ENCODE measurements at places on chromosomes 12 and 14.
A peak's percentile ranks its signal among the peaks of the same experiment; 100 is the strongest.

- no peak for ATAC-seq
Observed at GRCh38 chr14:81311141-81311540, 89.0 kb downstream of the STON2 start.

DNA sequence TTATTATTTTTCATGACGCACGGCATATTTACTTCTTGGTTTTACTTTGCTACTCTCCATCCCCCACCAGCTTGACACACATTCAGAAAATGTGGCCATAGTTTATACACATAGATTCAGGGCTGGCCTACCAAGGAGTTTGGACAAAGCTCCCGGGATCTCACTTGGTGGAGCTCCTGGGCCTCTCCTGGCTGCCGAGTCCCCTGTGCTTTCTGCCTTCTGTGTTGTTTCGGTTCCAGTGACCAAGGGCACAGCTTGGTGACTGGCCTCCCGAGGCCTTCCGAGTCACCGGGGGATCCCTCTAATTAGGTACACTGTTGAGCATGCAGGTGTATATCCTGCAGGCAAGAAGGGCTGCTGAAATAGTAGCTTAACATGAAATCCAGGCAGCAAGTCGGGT is 63.5 kb downstream of the RGS6 start:
- ATAC-seq = no peak

DNA sequence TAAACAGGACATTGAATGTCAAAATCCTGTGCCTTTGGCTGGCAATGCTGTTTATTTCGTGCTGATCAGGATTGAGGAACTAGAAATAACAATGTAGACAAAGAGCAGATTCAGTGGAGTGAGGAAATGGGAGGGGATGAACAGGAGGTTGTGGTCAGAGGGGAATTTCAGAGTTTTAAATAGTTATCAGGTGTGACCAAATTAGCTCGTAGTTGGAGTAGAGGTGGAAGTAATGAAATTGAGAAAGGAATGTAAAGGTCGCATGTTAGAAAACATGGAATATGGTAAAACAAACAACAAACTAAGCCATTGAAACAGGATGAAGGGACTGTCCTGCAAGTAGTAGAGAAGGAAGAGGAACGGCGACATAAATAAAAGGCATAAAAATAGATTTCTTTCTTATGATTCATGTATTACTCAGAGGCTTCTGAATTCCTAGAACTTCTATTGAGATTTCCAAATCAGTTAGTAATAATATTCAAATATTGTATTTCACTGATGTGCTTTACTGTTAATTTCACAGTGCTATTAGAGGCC is 9.5 kb upstream of the SAV1 start:
- ATAC-seq = peak; percentile 78

DNA sequence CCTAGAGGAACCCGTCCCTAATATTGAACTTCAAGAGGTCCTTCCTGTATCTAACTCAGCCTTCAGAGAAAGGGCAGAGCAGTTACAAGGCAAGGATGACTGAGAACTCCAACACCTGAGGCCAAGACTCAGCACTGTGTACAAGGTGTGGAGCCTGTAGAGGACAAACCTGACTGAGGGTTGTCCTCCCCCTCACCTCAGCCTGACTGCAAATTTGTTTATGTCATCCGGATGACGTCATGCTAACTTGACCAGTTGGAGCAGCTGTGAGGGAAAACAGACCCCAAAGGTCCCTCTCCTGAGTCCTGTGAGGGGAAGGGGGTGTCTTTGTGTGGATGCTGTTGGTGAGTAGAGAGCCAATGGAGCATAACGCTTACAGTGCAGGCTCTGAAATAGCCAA is 4.3 kb downstream of the CRACR2A start:
- ATAC-seq = peak; percentile 28

- ATAC-seq = no peak
Observed at GRCh38 chr14:56594428-56594827, 14.8 kb downstream of the TMEM260 start.

- no peak for ATAC-seq
Observed at GRCh38 chr12:23202728-23203127, 577.8 kb downstream of the ETNK1 start.

GRCh38 chr14:36161776-36162175 is 14.7 kb downstream of the PTCSC3 start:
- ATAC-seq = no peak

DNA sequence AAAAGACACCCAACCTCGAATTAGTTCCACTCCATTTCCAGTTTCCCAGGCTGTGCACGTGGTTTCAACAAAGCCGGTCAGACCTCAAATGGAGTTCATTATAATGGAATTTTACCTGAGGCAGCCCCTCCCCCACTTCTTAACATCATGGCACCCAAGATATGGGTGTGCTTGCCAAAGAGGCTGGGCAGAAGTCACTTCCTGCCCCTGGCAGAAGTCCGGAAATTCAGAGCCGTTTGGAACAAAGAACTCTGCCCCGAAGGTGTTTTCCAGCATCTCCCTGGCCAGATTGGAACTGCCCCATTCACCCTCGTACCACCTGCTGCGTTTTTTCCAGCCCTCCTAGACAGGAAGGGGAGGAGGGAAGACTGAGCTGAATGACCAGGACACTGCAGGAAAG is 8.2 kb downstream of the VDR start:
- ATAC-seq = no peak

- ATAC-seq = no peak
Observed at GRCh38 chr12:50590869-50591268, 86.1 kb downstream of the DIP2B start.

- ATAC-seq = peak; percentile 59
Observed at GRCh38 chr14:102530828-102531478, 21.4 kb upstream of the ANKRD9 start.

DNA sequence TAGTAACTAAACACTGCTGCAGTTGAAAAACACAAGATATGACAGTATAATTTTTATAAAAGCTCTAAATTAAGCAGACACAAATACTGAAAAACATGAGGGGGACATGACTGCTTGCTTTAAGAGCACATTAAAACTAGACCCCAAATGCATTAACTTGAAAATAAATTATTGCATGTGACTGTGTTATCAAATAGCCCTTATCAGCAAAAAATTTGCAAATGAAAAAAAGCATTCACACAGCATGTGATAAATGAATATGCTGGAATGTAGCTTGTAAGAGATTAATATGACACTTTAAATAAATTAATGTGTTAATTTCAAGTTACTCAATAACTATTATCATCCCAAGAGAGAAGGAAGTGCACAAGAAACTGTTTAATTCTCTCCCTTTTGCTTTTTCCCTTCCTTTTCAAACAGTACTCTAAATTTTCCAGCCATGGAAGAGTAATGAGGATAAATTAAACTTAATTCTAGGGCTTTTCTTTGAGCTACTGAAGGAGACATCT is 1422.1 kb upstream of the FLRT2 start:
- no peak for ATAC-seq

- no peak for ATAC-seq
Observed at GRCh38 chr12:42968426-42968825, 378.9 kb upstream of the PRICKLE1 start.

DNA sequence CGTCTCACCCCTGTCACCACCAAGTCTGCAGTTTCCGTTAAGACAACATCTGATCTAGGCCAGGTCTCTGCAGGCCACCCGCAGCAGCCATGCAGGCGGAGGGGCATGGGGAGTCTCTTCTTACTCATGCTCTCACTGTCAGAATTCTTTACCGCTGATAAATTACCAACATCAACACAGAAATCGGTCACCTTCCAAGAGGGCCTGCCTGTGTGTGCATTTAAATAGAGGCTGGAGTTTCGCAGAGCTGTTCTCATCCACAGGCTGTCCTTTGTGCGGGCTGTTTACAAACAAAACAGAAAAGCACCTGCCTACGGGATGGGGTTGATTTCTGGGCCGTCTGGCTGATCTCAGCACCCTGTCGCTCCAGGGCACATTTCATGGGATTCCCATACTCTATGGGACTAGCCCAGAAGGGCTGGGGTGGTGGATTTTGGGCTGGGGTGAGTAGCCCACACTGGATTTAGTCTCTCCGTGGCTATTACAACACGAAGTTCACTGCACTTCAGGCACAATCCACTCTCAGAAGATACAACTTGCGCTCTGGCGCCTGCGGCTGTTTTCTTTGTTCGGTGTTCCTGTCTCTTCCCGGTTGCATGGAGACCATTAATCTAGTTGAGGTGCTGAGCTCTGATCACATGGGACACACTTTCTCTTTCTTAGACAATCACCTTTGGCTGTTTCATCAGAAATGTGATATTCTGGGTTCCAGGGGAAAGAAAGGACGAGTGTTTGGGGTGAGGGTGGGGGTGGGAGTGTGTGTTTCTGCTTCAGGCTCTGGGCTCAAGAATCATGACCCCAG is 331.1 kb downstream of the GLT1D1 start:
- no peak for ATAC-seq

- peak; percentile 49 for ATAC-seq
Observed at GRCh38 chr12:132623072-132623869, 4.7 kb downstream of the P2RX2 start.

- ATAC-seq = peak; percentile 67
Observed at GRCh38 chr12:68497702-68498101, 113.0 kb upstream of the RAP1B start.

GRCh38 chr12:101759396-101760047 is 20.3 kb upstream of the SYCP3 start:
- peak; percentile 37 for ATAC-seq

GRCh38 chr12:72832024-72832423 is 559.9 kb downstream of the TRHDE start:
- ATAC-seq = no peak

DNA sequence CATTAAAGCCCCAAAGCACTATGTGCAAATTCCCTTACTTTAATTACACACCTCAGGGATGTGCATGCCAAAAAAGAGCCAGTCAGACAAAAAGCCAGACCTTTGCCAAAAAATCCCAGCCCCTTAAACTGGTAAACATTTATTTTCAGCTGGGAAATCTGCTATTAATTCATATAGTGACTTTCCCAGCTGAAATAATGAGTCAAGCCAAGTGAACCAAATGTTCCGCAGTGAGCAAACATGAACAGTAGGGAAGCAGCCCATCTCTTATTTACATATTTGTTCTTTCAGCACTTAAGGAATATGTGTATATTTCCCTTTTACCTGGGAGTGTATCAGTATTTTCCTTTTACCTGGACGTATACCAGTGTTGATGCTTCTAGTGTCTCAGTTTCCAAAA is 44.0 kb upstream of the OTX2 start:
- ATAC-seq = no peak

Data from esophagus mucosa (tissue), 1 donor.